Motor neuron (in vitro differentiated cells): ENCODE measurements at places on chromosomes 16 and 17. TPM values are rescaled to one million over a fixed set of nuclear protein-coding genes. Genes with fewer than 3 reads are reported as not detected.

SLC9A5 gene
- total RNA-seq, result 2.4 TPM in 2 replicates

MYH8 gene
- total RNA-seq, result not detected in 2 replicates

TBC1D3K gene
- not detected in 2 replicates for total RNA-seq

CBFA2T3 gene
- total RNA-seq, result 0.41 and 1.1 TPM in 2 replicates

OR4D1 gene
- 0.25 and 0.27 TPM in 2 replicates for total RNA-seq

EVPL gene
- 0.22 and 0.81 TPM in 2 replicates for total RNA-seq

- no peak for ATAC-seq
Observed at GRCh38 chr16:11160676-11161115, 95.3 kb downstream of the SOCS1 start.

GRCh38 chr17:77645072-77646045, 313.1 kb upstream of the TNRC6C start:
- peak; percentile 27 for ATAC-seq

GRCh38 chr17:72837335-72837734, 255.2 kb downstream of the SLC39A11 start:
- ATAC-seq, result no peak

- peak; percentile 39 for ATAC-seq
Observed at GRCh38 chr17:8991514-8992285, 26.2 kb upstream of the PIK3R5 start.

DNA sequence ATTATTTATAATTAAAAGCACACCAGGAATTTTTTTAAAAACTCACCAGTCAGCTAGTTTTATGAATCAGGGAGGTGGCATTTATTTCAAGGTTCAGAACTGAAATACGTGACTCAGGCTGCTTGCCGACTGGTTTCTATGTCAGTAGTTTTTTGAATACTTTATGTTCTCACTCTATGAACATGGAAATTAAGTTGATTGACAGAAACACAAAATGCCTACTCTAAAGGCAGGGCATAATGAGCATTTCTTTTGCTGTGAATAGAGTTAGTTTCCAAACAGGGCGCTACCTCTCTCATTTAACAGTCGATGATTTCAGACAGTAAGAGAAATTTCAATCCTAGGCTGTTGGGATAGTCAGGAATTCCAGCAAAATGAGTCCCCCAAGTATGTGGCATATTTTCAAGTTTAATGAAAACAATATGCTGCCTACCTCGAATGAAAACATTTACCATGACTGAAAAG, 6.7 kb downstream of the HS3ST3B1 start:
- ATAC-seq, result no peak

DNA sequence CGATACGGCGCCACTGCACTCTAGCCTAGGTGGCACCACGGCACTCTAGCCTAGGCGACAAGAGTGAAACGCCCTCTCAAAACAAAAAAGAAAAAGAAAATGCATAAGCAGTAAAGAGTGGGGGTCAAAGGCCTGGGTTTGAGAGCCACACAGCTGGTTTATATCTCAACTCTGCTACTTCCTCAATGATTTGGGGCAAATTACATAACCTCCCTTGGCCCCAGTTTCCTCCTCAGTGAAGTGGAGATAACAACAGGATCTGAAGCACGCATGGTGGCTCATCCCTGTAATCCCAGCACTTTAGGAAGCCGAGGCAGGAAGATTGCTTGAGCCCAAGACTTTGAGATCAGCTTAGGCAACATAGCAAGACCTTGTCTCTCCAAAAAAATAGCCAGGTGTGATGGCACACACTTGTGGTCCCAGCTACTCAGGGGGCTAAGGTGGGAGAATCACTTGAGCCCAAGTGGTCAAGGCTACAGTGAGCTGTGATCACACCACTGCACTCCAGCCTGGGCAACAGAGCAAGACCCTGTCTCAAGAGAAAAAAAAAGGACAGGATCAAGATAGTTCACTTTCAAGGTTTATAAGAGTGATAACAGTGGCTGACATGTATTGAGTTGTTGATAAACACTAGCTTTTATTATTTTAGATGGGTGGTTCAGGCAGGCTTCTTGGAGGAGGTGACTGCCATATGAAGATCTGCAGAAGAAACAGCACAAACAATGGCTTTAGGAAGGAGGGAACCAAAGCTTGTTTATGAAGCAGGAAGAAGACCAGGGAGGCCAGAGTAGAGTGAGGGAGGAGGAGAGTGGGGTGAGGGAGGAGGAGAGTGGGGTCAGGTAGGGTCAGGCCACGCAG, 8.5 kb upstream of the COG1 start:
- ATAC-seq, result no peak

DNA sequence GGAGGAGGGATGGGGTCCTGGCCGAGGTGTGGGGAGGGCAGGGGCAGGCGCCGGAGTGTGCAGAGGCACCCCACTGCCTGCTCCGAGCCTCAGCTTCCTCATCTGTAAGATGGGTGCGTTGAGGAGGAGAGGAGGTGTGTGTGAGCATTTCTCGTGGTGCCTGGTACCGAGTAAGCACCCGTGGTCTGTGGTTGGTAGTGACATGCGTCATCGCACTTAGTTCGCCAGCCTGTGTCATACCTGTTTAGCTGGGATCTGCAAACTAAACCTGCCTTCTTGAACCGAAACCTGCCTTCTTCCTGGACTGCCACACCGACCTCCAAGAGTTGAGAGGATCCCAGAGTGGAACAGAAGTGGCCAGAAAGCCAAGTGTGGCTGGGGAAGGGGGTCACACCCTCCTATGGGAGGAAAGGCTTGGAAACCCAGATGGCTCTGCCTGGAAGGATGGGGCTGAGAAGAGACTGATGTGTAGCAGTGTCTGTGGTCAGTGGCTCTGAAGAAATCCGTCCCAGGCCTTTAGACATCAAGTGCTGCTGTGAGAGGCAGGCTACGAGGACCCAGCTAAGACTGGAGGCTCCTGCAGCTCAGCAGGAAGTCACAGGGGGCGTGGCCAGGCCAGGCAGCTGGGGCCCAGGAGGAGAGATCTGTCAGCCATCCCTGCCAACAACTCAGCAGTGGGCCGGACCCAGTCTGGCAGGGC, 162.6 kb upstream of the PLCG2 start:
- ATAC-seq, result peak; percentile 75

GRCh38 chr17:72099919-72100318, 20.9 kb upstream of the SOX9 start:
- no peak for ATAC-seq
